ENCODE measurements at places on chromosomes 16 and 17.

GRCh38 chr16:86040496-86040895 lies 141.5 kb downstream of the IRF8 start:
- no peak for DNase-seq

- peak; percentile 93 for DNase-seq
These were observed 25.8 kb downstream of the SRCIN1 start for GRCh38 chr17:38579934-38580333.

- DNase-seq = no peak
These were observed 66.1 kb downstream of the SMG6 start for GRCh38 chr17:2237521-2237921.

DNA sequence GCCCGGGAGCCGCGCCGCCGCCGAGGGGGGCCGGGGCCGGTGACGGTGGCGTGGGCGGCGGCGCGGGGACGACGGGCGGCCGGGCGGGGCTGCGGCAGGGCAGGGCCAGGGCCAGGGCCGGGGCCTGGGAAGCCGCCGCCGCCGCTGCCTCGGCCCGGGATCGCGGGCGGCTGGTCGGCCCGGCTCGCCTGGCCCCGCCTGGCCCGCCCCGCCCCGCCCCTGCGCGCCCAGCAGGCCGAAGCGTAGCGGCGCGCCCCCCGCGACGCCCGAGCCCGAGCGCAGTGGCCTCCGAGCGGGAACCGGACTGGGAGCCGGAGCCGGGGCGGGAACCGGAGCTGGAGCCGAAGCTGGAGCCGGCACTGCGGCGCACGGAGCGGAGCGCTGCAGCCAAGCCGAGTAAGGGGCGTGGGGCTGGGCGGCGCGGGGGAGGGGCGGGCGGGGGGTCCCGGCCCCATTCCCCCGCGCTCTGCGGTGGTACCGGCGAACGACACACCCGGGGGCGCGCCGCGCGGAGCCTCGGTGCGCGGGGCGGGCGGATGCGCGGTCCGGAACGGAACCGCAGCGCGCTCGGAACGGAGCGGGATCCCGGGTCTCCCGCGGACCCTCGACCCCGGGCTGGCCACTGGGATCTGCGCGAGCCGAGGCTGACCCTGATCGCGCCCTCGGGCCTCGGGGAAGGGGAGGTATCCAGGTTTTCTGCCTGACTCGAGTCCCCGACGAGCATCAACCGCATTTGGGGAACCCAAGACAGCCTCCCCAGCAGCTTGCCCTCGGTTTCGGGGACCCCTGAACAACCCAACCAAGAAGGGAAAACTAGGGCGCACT lies at the start of gene BEAN1:
BEAN1 (plus strand) TSS at position 260 of the 825 bp plus-strand sequence. CDS start 10,382 bp downstream, outside the sequence.
- DNase-seq = peak; percentile 61

- DNase-seq = no peak
These were observed 139.4 kb upstream of the TBX2 start for GRCh38 chr17:61260071-61260797.
